Stimulated activated CD8-positive, alpha-beta memory T cell treated with anti-CD3 and anti-CD28 coated beads, Interleukin-4, amount 100 ng/mL, for 1 hour (primary cell): ENCODE measurements at places on chromosomes 2 and 18.

- DNase-seq: no peak
These were observed 214.3 kb upstream of the NXPH2 start for GRCh38 chr2:138994502-138994901.

- no peak for DNase-seq
These were observed 52.0 kb upstream of the TNP1 start for GRCh38 chr2:216911886-216912285.

- DNase-seq: no peak
These were observed 15.4 kb downstream of the CFAP65 start for GRCh38 chr2:219025637-219026585.

- no peak for DNase-seq
These were observed 16.6 kb downstream of the NIF3L1 start for GRCh38 chr2:200905618-200906296.

DNA sequence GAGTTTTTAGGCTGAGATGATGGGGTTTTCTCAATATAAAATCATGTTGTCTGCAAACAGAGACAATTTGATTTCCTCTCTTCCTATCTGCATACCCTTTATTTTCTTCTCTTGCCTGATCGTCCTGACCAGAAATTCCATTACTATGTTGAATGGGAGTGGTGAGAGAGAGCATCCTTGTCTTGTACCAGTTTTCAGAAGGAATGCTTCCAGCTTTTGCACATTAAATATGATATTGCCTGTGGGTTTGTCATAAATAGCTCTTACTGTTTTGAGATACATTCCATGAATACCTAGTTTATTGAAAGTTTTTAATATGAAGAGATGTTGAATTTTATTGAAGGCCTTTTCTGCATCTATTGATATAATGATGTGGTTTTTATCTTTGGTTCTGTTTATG, 181.8 kb downstream of the GBX2 start:
- no peak for DNase-seq

GRCh38 chr18:44654573-44654972, 26.1 kb upstream of the SETBP1 start:
- DNase-seq: no peak

DNA sequence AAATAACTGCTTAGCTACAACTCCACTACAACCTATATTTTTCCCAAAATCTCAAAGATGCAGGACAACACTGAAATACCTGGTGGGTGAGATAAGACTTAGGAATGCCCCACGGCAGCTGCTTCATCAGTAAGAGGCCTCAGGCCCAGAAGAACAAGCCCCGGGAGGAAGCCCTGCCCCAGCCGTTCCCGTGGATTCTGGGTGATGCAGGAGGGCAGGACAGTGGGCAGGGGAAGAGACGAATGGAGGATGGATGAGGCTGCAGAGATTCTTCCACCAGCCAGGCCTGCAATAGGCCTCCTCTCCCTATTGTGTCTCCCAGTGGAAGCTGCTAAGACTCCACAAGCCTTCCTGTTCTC, 197.9 kb upstream of the HDAC4 start:
- DNase-seq: no peak

GRCh38 chr2:157259386-157259785, 1.9 kb downstream of the GALNT5 start:
- DNase-seq: no peak

- no peak for DNase-seq
These were observed 402.8 kb downstream of the CLIP4 start for GRCh38 chr2:29518010-29518409.

- no peak for DNase-seq
These were observed 338.9 kb downstream of the ZEB2 start for GRCh38 chr2:144181001-144181400.

DNA sequence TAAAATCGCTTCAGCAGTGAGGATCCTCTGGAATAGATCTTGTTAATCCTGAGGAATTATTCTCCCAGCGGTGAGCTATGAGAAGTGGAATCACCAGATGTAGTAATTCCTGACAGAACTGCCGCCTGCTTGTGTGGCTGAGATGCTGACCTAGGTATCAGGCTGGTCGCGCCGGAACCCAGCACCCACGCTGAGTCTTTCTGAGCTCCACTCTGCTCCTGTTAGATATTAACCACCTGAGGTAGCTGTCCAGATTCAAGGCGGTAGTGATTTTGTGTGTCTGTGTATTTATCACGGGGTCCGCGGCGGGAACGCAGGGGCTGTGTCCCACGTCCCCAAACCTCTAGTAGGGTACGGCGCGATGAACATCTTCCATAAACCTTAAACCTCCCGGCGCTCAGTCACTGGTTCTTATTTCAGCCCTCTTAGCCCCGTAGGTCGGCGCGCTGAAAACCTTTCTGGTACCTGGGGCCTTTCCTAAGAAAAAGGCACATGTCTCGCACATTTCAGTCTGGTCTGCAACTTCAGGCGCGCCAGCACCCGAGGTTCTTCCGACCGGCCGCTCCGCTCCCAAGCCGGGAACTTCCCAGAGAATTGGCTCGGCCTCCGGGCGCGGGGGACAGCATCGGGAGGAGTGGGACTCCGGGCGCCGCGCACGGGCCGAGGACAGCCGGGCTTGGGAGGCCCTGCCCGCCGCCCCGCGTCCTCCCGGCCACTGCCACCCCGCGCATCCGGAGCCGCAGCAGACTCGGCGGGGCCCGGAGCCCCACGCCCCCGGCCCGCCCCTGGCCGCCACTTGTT, 542 bp upstream of the CNNM3 start:
- no peak for DNase-seq

DNA sequence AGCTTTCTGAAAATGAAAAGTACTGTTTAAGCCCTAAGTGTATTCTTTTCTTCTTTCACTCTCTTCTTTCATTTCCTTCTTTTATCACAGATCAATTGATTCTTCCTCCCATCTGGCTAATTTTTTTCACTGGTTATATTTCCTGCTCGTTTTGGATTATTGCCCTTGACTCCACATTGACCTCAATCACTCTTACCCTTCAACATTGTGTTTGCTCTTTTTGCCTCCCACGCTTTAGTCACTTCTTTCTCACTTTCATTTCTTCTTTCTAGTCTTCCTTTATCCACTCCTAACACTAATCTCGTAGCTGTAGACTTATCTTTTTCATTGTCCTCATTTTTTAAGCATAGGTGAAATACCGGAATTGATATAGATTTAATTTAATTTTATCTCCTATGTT, 320.3 kb upstream of the VRK2 start:
- no peak for DNase-seq

- no peak for DNase-seq
These were observed 19.0 kb downstream of the RND3 start for GRCh38 chr2:150468350-150468960.

DNA sequence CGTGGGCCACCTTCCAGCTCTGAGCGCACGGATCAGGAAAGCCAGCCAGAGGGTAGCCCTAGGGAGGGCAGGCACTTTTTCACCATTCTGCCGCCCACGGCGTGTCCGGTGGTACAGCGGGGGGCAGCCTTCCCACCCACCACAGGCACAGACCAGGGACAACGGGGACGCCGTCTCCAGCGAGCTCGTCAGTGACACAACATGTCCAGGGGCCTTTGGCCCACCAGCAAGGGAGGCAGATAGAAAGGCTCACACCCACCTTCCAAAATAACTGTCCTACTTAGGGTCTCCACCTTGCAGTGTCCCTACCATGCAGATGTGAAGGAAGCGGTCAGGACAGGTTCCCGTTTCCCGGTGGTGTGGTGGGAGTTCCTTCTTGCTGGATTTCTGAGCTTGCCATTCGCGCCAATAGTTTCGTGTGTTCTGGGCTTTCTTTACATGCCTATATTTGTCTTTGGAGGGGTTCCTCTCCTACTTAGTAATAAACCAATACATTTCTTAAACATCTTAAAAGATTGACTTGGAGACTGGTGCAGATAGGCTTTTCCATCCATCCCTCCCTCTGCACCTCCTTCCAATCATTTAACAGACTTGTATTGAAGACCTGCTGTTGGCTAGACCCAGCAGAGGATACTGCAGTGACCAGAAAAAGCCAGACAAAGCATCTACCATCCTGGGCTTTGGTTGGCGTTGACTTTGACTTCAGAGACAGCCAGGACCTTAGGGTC, 872 bp downstream of the ASB1 start:
- no peak for DNase-seq

DNA sequence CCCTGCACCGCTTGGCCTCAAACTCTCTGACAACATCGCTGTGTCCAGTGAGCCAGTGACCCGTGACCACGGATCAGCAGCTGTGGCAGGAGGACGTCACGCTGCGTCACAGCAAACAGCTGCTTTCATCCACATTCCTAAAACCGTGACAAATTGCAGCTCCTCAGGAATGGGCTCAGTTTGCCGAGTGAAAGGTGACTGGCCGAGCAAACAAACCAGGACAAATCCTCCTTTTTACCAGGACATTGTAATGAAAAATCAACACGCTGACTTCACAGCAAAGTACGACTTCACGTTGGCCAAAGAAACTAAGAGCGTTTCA, 57.6 kb downstream of the PXDN start:
- DNase-seq: no peak

DNA sequence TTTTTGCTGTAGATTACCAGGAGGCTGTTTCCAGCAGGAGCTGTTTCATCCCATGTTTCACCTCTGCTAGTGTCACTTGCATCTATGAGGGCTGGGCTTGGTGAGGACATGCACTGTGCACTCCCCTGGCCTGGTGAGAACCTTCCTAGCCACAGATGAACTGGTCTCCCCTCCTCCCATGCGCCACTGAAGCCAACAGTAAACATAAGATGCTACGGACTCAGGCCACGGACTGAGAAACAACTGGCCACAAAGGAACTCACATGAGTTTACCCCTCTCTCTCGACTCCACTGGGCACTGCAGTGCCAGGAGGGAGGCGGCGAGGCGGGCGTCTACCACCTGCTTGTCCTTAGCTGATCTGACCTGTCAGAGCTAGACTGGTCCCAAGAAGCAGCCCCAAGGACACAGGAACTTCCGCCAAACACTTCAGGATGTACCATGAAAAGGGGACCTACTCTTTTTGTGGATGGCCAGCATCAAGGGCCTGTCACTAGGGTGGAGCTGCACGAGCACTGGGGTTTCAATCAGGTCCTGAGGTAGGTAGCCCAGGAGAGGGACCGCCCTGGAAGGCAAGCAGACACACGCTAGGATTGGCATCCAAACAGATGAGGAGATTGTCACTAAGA, 22.8 kb upstream of the HES6 start:
- DNase-seq: no peak
